ENCODE measurements at places on chromosomes 6 and 20. TPM values are rescaled to one million over a fixed set of nuclear protein-coding genes. Genes with fewer than 3 reads are reported as not detected.

DNA sequence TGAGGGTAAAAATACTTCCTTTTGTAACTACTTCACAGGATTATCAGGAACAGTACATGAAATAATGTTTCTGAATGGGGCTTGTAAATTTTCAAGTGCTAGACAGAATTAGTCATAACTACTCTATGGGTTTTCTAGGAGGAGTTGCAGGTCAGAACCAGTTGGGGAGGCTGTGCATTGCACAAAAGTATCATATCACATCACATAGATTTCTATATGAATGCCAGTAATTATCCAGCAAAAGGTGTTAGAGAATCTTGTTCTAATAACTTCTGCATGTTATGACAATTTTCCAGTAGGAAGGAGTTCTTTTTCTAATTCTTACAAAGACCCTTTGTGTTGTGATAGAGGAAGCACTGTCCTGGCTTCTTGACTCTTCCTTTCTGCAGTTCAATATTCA is 551.6 kb downstream of the COL12A1 start:
- no peak for DNase-seq

DNA sequence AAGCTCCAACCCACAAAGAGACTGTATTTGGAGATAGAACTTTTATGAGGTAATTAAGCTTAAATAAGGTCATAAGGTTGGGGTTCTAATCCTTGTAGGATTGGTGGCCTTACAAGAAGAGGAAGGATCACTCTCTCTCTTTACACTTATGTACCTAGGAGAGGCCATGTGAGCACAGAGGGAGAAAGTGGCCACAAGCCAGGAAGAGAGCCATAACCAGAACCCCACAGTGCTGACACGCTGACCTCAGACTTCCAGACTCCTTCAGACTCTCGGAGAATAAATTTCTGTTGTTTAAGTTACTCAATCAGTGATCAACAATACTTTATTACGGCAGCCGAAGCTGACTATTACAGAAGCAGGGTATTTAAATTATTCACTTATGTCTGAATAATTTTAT is 430.5 kb upstream of the EPHA7 start:
- no peak for DNase-seq

DNA sequence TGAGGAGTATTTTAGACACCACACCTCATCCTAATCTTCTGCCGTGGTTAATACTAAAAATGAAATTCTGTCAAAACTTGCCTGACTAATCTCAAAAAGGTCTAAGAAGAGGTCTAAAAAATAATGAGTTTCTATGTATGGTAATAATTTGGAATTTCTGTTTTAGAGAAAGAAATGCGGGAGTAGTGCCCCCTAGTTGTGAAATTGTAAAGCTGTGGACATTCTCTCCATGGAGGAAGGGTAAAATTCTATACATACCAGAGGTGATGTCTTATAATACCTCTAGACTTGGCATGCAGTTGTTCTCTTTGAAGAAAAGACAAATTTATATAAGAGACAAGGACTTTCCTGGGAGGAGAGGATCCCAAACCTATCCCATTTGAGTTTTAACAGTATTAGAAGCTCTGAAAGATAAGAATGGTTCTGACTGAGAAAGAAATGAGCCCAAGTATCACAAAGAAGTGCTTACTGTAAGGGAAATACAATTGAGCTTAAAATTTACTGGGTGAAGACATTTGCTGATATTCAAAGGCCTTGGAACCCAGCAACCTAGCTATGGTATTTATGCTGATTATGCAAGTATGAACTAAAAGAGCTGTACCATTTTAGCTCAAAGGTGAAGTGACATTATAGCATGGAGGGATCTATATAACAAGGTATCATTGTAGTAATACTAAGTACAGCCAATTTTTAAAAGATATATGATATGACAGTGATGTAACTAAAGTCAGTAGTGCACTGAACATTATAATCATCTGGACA is 5.1 kb upstream of the EPHA7 start:
- DNase-seq = no peak

The PPP2R5D gene
- 177 TPM for total RNA-seq

Data from Peyer's patch (tissue), 4 donors.